Karpas-422 (cell line): ENCODE measurements at places on chromosomes 12 and 14.

DNA sequence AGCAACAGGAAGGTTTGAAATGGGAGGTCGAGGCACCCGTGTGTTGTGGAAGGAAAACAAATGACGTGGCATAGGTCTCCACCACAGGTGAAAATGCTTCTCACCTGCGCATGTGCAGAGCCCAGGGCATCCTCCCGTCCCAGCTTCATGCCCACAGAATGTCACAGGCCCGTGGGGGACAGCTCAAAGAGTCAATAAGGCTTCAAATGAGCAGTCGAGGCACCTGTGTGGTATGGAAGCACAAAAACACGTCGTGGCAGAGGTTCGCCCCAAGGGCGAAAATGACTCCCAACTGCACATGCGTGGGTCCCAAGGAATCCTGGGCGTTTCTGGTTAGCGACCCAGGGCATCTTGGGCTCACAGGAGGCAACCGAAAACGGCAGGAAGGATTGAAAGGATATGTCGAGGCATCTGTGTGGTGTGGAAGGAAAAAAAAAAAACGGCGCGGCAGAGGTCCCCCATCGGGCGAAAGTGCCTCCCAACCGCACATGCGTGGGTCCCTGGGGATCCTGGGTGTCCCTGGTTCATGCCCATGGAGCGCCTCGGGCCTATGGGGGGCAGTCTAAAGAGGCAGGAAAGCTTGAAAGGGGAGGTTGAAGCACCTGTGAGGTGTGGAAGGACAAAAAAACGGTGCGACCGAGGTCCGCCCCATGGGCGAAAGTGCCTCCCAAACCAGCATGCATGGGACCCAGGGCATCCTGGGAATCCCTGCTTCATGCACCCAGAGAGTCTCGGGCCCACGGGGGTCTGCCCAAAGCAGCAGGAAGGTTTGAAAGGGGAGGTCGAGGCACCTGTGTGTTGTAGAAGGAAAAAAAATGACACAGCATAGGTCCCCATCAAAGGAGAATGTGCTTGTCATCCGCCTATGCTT is 578.5 kb downstream of the ALG10 start:
- no peaks in the 10 kb centered on the region for H3K27me3 ChIP-seq
- no peak for DNase-seq
- no peak overlapping the region for H3K27ac ChIP-seq
- no peak overlapping the region for H3K4me3 ChIP-seq
- H3K36me3 ChIP-seq = no peaks in the 10 kb centered on the region

DNA sequence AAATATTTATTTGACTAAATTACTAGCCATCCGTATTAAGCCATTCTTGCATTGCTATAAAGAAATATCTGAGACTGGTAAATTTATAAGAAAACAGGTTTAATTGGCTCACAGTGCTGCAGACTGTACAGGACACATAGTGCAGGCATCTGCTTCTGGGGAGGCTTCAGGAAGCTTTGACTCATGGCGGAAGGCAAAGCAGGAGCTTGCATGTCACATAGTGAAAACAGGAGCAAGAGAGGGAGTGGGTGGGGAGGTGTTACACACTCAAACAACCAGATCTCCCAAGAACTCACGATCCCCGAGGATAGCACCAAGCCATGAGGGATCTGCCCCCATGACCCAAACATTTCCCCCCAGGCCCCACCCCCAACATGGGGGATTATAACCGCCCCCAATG is 26.7 kb upstream of the RAB21 start:
- H3K27me3 ChIP-seq = no peaks in the 10 kb centered on the region
- H3K4me3 ChIP-seq = no peak overlapping the region
- H3K4me1 ChIP-seq = peaks cover 8% of the 10 kb centered on the region
- no peak overlapping the region for H3K27ac ChIP-seq
- H3K36me3 ChIP-seq = no peaks in the 10 kb centered on the region
- DNase-seq = peak; percentile 38

- H3K27me3 ChIP-seq = no peaks in the 10 kb centered on the region
- H3K36me3 ChIP-seq = no peaks in the 10 kb centered on the region
Observed at GRCh38 chr12:24600996-24601395, 347.9 kb downstream of the BCAT1 start.

DNA sequence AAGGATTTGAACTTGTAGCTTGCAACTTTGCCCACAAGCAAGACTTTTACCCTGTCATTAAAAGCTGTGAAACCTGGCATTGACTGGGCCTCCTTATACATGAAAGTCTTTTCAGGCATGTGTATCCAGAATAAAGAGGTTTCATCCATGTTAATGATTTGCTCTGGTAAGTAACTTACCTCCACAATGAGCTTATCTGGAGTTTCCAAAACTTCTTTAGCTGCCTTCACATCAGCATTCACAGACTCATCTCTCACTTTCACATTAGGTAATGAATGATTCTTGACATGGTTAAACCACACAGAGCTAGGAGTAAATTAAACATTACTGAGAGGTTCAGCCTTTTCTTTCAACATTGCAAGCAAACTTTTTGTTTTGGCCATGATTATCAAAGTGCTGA is 234.4 kb upstream of the CLEC14A start:
- no peaks in the 10 kb centered on the region for H3K36me3 ChIP-seq
- H3K27me3 ChIP-seq = no peaks in the 10 kb centered on the region
- no peaks in the 10 kb centered on the region for H3K4me1 ChIP-seq
- no peak overlapping the region for H3K27ac ChIP-seq

GRCh38 chr12:32821710-32822109 is 66.0 kb upstream of the YARS2 start:
- DNase-seq = no peak
- H3K4me3 ChIP-seq = no peak overlapping the region
- no peaks in the 10 kb centered on the region for H3K27me3 ChIP-seq

- no peaks in the 10 kb centered on the region for H3K27me3 ChIP-seq
- DNase-seq = no peak
- no peaks in the 10 kb centered on the region for H3K36me3 ChIP-seq
- H3K27ac ChIP-seq = no peak overlapping the region
- H3K4me3 ChIP-seq = no peak overlapping the region
- H3K4me1 ChIP-seq = no peaks in the 10 kb centered on the region
Observed at GRCh38 chr12:92735131-92735721, 32.4 kb downstream of the PLEKHG7 start.

DNA sequence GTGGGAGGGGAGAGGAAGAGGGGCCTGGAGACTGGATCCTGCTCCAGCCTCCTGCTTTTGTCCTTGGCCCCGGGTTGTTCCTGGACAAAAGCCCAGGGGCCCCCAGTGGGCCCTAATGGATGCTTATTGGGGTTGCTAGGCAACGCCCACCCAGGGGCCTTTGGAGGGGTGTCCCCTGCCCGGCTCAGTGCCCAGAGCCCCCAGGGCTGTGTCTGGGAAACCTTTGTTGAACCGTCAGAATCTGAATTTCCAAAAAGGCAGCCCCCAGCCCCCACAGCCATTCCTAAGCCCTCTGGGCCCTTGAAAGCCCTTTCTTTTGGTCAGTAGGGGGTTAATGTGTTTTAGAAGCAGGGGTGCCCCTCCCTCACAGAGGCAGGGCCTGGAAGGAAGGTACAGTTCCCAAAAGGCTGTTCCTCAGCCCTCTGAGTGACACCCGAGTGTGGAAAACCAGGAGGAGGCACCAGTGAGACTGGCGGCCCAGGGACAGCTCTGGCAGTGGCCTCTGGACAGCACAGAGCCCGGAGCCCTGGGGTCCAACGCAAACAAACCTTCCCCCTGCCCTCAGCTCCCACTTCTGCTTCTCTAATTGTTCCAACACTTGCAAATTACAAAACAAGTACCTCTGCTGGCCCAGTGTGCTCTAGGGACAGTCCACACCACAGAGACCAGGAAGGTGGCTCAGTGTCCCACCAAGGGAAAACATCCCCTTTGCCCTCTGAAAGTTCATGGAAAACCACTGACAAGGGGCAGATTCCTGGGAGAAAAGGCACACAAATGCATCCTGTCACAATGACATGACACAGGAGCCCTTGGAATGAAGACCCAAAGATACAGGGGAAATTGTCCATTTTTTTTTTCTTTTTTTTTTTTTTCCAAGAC is 19.4 kb downstream of the HHIPL1 start:
- H3K27ac ChIP-seq = no peak overlapping the region
- DNase-seq = no peak
- no peaks in the 10 kb centered on the region for H3K36me3 ChIP-seq
- H3K4me1 ChIP-seq = peaks cover 17% of the 10 kb centered on the region
- H3K4me3 ChIP-seq = no peak overlapping the region

DNA sequence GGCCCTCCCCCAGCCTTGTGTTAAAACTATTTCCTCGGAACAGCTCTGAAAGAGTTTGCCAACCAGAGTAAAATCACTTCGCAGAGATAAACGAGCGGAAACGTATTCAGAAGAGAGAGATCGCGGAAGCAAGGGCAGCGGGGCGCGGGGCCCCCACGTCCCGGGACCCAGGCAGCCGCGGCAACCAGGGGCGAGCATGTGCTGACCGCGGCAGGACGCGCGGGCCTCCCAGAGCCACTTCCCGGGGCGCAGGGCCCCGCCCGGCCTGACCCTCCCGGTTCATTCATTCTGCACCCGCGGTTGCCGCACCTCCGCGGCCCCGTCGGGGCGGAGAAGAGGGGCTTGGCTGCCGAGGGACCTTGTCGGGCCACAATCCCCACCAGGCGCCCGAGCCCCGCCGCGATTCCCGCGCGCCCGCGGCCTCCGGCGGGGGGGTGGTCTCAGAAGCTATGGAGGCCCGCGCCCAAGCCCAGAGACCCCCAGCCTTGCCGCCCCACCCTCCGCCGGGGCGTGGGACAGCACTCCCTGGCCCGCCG is 598 bp downstream of the UBE2N start:
- peak; percentile 76 for DNase-seq
- H3K27me3 ChIP-seq = no peaks in the 10 kb centered on the region; the same call in 1 of the 2 replicates
- peaks cover 58% of the 10 kb centered on the region for H3K4me1 ChIP-seq
- H3K36me3 ChIP-seq = no peaks in the 10 kb centered on the region

GRCh38 chr14:105917933-105918436 is 391.6 kb downstream of the TMEM121 start:
- DNase-seq = no peak
- H3K27me3 ChIP-seq = no peaks in the 10 kb centered on the region
- no peaks in the 10 kb centered on the region for H3K36me3 ChIP-seq
- H3K4me1 ChIP-seq = no peaks in the 10 kb centered on the region

- DNase-seq = peak; percentile 73
- peaks cover 64% of the 10 kb centered on the region for H3K4me1 ChIP-seq
- H3K36me3 ChIP-seq = no peaks in the 10 kb centered on the region
Observed at GRCh38 chr12:6923003-6923732, 4.6 kb upstream of the ATN1 start.

DNA sequence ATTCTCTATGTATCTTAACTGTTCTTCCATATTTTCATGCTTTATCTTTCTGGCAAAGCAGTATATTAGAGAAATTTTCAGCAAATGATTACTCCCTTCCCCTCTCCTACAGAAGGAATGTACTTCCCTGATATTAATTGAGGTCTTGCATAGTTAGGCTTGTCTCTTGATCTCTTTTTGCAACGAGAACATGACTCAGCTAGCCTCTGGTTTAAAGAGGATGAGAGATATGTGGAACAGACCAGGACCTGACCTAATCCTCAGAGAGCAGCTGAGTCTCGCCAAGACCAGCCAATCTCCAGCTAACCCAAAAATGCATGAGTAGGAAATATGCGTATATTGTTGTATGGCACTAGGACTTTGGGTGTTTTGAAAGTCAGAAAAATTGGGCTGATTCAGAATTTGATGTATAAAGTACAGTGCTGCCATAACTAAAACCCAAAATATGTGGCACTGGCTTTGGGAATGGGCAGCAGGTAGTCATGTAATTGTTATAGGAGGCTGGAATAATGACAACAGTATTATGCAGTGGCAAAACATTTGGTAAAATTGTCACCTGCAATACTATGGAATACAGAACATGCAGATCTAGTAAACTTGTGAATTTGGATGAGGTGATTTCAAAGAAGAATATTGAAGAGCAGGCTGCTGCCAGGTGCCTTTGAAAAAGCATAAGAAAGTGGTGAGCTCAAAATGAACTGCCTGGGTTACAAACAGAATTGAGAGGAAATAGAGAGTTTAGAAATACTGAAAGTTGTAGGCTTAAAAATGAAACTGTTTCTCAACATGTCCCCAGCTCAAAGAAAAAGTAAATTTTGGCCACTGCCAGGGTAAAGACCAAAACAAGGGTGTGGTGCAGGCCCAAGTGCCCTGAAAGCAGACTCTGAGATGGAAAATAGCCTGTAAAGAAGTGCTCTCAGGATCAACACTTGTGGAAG is 9.3 kb upstream of the USP15 start:
- no peak for DNase-seq
- H3K27ac ChIP-seq = no peak overlapping the region
- no peaks in the 10 kb centered on the region for H3K4me1 ChIP-seq

- no peaks in the 10 kb centered on the region for H3K27me3 ChIP-seq
- no peaks in the 10 kb centered on the region for H3K4me1 ChIP-seq
- DNase-seq = no peak
- no peak overlapping the region for H3K4me3 ChIP-seq
- H3K27ac ChIP-seq = no peak overlapping the region
- H3K36me3 ChIP-seq = no peaks in the 10 kb centered on the region
Observed at GRCh38 chr12:84601483-84601882, 311.1 kb downstream of the SLC6A15 start.

DNA sequence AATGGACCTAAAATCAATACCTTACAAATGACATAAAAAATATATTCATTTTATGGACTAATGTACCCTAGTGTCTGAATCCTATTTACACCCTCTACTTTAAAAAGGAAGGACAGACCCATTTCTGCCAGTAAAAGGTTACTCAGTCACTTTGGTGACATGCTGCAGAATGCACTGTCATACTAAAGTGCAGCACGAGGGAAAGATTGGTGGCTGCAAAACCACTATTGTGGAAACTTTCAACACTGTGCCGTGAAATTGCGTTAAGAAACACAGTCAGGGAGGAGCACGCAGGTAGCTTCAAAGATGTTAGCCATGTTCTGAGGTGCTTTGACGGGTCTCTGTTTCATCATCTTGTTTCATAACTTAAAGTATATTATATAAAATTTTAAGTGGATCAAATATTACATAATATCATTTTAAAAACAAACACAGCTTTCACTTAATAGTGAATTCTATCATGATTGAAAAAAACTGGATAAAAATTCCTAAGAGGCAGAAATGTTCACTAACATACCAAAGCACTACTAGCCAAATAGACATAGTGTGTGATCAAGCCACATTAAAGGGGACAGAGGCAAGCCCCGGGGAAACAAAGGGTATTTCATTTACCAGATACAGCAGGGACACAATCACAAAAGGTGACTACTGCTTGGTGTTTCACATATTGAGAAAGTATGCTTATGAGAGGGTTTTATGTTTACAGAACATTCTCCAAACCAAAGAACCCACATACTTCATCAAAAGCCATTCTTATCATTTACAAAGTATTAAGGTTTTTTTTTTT is 330.8 kb upstream of the SOX5 start:
- H3K27ac ChIP-seq = no peak overlapping the region
- H3K27me3 ChIP-seq = no peaks in the 10 kb centered on the region
- H3K4me1 ChIP-seq = no peaks in the 10 kb centered on the region
- DNase-seq = no peak
